C1 segment of cervical spinal cord (tissue), 14 donors: ENCODE measurements at places on chromosomes 13 and 19.
A peak's percentile ranks its signal among the peaks of the same experiment; 100 is the strongest.

GRCh38 chr13:23683084-23683483, 112.9 kb downstream of the TNFRSF19 start:
- no peak for DNase-seq

- DNase-seq: no peak
Observed at GRCh38 chr19:3269916-3270671, 45.6 kb downstream of the CELF5 start.

- no peak for DNase-seq
Observed at GRCh38 chr13:59478908-59479307, 684.8 kb downstream of the DIAPH3 start.

DNA sequence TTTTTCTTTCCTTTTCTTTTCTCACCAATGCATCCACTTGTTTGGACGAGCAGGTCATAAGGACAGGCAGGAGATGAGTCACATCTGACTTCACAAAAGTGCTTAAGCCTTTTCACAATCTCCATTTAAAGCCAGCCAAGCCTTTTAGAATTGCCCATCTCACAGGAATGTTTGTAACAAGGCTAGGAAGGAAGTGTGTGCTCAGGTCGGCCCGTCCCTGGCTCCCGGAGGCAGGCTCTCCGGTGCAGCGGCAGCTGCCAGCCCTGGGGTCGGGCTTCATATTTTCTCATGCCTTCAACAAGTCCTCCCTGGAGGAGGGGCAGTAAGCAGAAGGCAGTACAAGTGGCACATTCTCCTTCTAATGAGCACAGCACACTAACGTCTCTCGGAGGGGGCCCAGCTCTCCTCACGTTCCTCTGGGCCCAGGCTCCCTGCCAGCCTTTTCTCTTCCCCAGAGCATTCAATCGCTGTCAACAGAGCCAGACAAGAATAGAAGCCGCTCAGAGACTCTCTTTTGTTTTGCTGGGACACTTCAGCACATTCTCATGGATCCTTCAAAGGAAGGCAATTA, 180.5 kb downstream of the COL4A1 start:
- peak; percentile 48 for DNase-seq

DNA sequence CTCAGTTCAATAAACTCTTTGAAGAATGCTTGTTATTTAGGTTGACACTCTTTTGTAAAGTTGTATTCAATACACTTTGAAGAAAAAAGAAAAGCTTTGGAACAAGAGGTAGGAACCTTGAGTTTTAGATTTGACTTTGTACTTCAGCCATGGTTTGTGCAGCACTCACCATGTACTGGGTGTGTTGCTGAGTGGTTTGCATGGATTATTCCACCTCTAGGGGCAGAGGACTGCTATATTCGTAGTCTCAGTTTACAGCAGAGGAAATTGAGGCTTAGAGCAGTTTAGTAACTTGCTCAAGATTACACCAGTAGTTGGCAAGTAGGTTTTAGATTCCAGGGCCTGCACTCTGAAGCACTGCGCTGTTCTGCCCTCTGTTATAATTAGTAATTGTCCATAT, 68.8 kb downstream of the DNAJC3 start:
- no peak for DNase-seq

DNA sequence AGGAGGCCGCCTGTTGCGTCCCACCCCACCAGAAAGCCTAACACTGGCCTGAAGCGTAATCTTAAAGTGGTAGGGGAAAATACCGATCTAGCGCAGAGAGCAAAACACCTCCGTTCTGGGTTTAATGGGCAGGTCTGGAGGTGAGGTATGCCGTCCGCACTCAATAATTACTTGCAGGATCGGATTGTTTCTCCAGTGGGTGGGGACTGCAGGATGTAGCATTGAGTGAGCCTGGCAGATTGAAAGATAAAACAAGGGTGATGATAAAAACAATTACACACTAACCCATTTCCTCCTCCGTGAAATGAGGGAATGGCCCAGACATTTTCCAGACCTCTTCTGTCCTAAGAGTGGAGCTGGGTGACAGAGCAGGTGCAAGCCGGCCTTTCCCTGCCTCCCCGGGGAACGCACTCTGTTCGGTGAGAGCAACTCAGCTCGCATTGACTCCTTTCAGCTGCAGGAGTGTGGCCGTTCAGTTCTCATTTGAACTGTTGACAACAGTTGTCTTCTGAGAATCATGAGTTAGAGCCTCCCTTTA, 110.2 kb upstream of the DOCK9 start:
- DNase-seq: no peak

DNA sequence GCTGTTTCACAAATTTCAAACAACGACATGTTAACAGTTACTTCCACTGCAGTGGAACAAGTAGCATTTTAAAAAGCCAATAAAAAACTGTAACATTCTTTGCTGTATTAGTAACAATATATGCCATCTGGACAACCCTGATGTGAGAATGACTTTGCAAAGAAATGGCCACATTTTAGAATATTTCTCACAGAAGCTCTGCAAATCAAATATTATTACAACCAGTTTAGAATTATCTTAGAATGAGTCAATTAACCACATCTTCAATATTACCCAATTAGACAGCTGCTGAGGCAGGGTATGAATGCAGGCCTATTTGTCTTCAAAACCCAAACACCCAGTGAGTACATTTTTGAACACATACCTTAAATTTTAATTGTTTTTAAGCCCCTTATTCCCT, 3.2 kb downstream of the ZNF699 start:
- DNase-seq: no peak

GRCh38 chr19:41328157-41328841, 18.3 kb downstream of the CCDC97 start:
- no peak for DNase-seq

GRCh38 chr13:105952973-105953290, 582.5 kb downstream of the EFNB2 start:
- DNase-seq: no peak

- no peak for DNase-seq
Observed at GRCh38 chr19:18401580-18402112, 4.2 kb upstream of the LRRC25 start.

DNA sequence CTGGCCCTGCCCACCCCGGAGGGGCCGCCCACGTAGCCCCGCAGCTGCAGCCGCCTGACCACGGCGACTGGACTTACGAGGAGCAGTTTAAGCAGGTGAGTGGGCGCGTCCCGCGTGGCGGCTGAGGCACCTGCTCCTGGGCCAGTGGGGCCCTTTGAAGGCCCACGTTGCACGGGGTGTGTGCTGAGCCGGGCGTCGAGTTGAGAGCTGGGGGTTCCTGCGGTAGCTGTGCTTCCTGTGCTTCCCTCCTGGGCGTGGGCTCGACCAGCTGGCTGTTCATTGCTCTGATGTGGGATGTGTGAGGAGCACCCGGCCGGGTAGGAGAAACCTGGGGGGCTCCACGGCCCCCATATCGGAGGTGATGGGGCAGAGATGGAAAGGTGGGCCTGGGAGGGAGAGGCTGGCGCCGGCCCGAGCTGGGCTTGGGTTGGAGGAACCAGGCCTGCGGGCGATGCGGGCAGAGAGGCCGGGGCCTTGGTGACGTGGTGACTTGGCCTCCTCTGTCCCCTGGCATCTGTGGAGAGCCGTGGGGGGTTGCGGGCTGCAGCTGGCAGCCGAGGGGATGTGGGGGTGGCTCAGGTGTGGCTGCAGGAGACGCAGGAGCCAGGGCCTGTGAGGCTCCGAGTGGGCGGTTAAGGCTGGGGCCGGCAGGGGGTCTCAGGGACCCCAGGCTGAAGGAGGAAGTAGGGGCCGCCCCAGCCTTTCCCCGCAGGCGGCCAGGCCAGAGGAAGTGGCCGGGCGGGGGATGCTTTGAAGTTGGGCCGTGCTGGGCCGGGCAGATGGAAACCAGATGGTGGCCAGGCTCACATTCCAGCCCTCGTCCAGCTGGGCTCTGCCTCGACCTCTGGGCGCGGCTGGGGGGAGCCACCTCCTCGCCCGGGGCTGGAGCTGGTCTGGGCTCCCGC, 7.1 kb downstream of the ARID3A start:
- peak; percentile 50 for DNase-seq

- no peak for DNase-seq
Observed at GRCh38 chr13:30712536-30713532, 22.5 kb upstream of the ALOX5AP start.

DNA sequence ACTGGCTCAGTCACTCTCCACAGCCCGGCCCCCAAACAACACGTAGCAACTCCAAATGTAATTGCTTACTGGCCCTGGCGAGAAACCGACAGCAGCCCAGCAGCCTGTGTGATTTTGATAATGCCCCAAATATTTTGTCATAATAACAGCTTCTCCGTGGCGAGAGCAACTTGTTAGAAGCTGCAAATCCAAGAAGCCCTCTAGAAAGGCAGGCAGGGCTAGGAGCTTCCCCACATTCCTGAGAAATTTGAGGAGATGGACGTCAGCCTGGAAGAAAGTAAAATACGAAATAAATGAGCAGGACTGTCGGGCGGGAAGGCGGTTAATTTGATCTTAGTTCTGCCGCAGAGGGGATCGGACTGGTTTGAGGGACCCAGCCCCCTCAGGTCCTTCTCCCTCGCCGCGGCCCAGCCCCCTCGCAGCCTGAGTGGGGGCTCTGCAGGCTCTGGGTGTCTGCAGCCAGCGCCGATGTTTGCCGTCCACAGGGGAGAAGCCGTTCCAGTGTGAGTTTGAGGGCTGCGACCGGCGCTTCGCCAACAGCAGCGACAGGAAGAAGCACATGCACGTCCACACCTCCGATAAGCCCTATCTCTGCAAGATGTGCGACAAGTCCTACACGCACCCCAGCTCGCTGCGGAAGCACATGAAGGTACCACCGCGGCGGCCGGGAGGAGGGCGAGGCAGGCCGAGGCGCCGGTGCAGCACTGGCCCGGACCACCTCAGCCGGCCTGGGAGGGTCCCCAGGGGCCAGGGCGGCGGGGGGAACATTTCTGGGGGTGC, 3.1 kb downstream of the ZIC2 start:
- DNase-seq: no peak

DNA sequence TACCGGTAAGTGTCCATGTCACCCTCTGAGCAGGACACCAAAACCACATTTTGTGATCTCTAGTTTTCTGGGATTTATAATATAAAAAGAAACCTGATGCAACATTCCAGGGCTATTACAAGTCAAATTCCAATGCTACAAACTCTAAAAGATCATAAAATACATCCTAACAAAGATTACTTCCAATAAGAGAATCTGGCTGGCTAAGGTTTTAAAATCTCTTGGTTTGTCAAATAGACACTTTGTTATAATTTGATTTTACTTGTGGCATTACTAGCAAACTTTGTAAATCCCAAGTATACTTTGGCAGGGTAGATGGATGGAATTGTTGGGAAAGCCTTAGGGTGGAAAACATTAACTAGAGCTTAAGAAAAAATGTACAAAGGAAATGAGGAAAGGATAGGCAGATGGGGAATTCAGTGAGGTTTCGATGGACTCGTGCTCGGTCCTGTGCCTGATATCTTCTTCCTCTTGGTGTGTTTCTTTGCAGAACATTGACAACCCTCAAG, 74.0 kb upstream of the POMP start:
- DNase-seq: no peak

- no peak for DNase-seq
Observed at GRCh38 chr13:59658027-59658737, 505.5 kb downstream of the DIAPH3 start.
